C1 segment of cervical spinal cord (tissue), 14 donors: ENCODE measurements at places on chromosomes 5 and 9.
A peak's percentile ranks its signal among the peaks of the same experiment; 100 is the strongest.

DNA sequence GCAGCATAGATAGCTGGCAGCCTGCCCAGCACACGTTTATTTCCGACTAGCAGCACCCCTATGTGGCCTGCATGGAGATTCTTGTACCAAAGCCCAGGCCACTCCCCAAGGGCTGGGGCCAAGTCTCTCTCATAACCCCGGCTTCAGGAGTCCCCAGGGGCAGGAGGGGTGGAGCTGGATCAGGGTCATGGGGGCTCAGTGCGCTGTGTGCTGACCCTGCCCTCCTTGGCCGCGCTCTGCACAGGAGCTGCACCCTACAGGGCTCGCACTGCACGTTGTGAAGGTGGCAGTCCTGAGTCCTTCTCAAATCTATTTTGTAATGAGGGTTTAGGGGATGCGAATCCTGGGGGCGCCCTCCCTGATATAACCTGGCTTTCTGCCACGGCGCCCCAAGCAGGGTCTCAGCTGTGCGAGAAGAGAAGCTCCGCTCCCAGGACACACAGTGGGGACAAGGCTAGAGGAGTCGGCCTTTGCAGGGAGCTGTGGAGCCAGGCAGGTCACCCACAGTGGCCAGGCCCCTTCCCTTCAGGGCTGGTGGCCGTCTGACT lies 28.6 kb downstream of the NKD2 start:
- no peak for DNase-seq

DNA sequence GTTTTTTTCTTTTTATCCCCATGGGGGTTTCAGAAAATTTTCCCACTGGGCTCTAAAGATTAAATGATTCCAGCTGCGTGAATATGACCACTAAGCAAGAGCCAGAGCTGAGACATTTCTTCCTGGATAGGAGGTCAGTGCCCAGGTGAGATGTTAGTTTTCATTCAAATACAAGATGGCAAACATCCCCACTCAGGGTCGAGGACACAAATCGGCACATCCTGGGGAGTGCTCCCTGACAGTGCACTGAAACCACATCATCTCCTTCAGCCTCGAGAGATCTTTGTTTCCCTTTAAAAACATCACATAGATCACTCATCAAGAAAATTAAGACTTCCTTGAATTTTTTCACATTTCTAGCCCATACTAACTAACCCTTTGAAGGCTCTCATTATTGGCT lies 273.2 kb upstream of the PANK3 start:
- DNase-seq = no peak

GRCh38 chr9:7970681-7971330 lies 171.2 kb upstream of the DMAC1 start:
- no peak for DNase-seq

DNA sequence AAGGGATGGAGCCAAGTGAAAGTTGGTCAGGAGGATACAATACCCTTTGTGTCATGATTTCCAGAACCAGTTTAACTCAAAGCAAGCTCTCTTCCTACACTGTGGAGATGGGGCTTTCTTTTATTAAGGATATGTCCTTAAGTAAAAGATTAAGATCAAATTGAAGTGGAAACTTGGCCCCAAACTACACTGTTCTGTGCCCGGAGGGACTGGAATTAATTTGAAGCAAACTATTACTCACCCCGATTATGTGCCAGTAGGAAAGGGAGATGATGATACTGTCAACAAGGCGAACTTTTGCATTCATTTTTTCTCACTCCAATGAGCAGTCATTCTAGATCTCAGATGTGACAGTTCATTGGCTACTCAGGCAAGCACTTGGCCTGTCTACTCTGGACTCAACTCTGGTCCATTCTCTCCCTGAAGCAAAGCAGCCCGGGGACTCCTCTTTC lies 186.7 kb downstream of the NTRK2 start:
- DNase-seq = no peak

GRCh38 chr9:74304598-74304997 lies 192.5 kb upstream of the RORB start:
- no peak for DNase-seq

- DNase-seq = no peak
Measured at GRCh38 chr9:37966412-37967013, 62.6 kb upstream of the SLC25A51 start.

DNA sequence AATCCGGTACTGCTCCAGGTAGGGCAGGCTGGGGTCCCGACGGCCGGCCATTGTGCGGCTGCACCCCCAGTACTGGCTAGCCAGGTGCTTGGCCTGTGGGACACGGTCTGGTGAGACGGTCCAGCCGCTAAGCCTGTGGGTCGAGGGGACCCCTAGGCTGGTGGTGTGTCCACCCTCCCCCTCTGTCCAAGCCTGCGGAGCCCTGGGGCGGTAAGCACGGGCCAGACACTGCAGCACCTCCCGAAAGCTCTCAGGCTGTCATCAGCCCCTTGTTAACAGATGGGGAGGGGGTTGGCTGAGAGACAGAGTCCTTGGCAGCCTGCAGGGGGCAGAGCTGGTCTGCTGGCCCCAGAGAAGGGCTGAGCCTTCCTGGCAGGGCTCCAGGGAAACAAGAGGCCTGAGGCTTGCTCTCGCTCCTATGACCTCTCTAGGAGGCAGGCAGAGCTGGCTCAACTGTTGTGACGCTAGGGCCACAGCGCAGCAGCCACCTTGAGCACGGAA lies 11.8 kb upstream of the MRNIP start:
- no peak for DNase-seq

- no peak for DNase-seq
Measured at GRCh38 chr5:139985733-139986132, 57.4 kb downstream of the NRG2 start.

DNA sequence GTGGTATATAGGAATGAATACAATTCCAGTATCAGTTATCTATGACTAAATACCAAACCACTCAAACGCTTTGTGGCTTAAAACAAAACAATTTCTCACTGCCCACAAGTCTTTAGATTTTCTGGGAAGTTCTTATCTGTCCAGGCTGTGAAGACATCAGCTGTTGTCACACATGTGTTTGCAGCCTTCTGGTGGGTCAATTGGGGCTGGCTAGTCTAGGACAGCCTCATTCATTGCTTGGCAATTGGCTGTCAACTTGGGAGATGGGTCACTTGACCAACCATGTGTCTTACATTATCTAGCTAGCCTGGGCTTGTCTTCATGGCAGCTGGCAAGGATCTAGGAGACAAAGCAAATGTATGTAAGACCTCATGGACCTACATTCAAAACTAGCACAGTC lies 53.8 kb upstream of the PAPPA start:
- no peak for DNase-seq

GRCh38 chr5:162209005-162209605 lies 141.5 kb downstream of the GABRG2 start:
- peak; percentile 26 for DNase-seq

- DNase-seq = no peak
Measured at GRCh38 chr5:159310511-159310910, 19.8 kb downstream of the IL12B start.

DNA sequence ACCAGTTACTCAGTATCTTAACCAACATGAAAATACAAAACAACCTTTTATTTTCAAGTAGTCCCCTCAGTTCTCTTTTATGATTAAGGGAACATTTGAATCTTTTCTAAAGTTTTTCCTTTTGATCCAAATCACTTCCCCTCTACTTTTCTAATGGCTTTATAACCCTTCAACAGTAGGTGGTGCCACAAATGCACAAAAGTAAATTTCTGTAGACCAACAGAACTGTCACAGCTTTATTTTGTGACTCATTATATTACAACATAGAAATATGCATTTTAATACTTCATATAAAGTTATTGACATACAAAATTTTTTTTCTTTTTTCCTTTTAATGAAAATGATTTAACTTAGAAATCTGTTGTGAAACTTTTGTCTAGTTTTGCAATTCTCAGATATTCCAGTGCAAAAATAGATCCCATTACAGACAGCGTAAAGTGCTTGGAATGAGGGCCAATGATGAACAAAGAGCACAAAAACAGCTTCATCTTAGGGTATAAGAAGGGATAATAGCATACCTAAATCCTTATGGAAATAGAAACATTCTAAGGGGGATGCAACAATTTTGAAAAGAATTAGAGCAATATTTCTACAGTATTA lies 17.0 kb downstream of the NIPSNAP3B start:
- DNase-seq = no peak

GRCh38 chr5:62689599-62690368 lies 111.2 kb downstream of the LRRC70 start:
- no peak for DNase-seq

DNA sequence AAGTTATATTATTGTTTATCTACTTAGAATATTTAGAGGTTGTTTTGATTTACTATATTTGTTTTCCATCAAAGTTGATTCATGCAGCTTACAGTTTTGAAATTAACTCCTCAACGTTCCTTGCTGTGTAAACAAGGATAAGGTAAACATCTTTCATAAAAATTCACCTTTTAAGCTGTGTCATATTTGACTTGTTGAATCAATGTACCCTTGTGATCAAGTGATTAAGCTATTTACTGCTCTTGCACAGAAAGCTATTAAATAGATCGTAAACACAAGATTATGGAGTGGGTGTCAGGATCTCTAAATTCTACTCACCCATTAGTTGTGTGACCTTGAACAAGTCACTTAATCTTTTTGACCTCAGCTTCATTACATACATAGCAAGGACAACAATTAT lies 2054.0 kb upstream of the NUDT12 start:
- DNase-seq = no peak

- DNase-seq = no peak
Measured at GRCh38 chr5:151073280-151073679, 7.6 kb downstream of the TNIP1 start.

DNA sequence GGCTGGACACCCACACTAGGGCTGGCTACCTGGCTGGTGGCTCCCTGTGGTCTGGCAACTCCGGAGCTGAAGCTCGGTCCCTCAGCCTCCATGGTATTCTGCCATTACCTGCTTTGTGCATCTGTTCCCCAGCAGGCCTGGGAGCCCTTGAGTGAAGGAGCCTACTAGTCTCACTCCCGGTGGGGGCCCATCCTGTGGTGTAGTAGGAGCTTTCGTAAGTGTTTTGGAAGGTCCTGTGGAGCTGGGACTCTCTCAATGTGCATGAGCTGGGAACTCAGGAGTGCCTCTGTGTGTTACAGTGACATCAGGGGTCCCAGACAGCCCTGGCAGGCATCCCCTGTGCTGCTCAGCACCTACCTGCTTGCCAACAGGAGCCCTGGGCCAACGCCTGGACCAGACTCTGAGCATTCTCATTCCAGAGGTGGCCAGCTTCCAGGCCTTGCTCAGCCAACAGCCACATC lies 267.1 kb downstream of the GADD45G start:
- DNase-seq = no peak

DNA sequence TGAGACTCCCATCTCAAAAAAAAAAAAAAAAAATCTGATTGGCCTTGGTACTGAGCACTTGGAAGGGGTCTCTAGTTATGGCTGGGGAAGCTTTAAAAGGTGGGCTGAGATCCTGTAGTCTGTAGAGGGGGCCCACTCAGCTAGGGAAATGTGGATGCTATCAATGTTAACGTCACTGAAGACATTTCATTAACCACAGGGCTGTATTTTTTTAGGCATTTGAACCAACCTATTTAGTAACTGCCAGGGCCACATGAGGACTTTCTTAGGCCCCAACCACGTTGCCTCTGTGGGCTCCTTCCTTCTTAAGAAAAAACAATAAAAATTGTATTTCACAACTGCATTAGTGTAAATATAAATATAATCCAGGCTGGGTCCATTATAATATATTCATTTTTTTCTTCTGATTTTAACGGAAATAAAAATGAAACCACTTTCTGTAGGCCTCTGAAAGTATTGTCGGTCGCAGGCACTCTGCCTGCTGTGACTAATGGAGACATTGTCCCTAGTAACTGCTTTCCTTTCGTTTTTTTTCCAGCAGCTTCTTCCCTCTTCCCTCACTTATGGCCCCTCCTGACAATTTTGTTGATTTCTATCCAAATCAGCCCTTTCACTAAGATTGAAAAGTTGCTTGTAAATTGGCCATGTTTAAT lies 71.6 kb downstream of the GCNT1 start:
- DNase-seq = no peak

GRCh38 chr5:75524071-75524470 lies 12.4 kb downstream of the POLK start:
- DNase-seq = no peak

GRCh38 chr5:61969347-61969746 lies 336.7 kb upstream of the KIF2A start:
- no peak for DNase-seq

DNA sequence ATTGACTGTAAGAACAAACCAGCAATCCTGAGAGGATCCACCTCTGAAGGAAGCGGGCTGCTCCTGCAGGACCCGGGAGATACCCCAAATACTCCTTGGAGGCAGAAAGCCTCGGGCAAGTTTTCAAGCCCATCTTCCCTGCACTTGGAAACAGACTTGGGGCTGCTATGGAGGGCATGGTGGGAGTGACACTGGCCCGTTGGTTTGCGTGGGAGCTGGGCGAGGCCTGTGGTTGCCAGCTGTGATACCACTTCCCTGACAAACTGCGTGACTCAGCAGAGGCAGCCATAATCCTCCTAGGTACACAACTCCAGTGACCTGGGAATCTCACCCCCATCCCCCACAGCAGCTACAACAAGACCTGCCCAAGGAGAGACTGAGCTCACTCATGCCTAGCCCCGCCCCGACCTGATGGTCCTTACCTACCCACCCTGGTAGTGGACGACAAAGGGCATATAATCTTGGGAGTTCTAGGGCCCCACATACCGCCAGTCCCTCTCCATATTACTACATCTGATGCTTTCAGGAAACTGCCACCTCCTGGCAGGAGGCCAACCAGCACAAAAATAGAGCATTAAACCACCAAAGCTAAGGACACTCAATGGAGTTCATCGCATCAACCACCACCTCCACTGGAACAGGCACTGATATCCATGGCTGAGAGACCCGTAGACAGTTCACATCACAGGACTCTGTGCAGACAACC lies 38.1 kb upstream of the VLDLR start:
- DNase-seq = no peak

GRCh38 chr5:9351546-9351945 lies 194.3 kb downstream of the SEMA5A start:
- DNase-seq = no peak

DNA sequence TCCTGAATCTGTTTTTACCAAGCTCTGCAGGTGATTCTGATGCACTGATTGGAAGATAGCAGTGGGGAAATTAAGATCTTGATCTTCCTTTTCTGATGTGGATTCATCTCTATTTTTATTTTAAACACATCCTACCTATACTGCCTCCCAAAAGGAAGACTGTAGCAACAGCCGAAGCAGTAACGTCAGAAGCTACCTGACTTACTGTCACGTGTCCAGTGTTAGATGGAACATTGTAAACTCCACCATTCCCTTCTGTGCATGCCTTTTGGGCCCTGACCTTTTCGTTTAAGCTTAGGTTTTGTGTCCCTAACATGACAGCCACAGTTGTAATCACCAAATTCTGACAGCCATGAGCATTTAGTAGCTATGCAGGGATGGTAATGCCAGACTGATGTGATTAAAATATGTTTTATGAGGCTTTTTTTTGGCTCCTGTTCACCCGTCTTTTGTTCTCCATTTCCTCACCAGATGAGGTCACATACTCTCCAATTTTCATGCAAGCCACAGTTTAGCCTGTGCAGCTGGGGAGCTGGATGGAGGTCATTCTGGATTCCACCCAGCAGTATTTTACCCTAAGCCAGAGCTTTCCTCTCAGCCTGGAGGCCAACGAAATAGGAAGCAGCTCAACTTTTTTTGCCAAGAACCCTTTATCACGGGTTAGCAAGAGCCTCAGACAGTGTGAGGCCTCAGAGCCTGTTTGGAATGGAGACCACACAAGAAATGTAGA lies 15.6 kb upstream of the FOXD1 start:
- DNase-seq = no peak
